ENCODE measurements at places on chromosomes 5 and 9.

DNA sequence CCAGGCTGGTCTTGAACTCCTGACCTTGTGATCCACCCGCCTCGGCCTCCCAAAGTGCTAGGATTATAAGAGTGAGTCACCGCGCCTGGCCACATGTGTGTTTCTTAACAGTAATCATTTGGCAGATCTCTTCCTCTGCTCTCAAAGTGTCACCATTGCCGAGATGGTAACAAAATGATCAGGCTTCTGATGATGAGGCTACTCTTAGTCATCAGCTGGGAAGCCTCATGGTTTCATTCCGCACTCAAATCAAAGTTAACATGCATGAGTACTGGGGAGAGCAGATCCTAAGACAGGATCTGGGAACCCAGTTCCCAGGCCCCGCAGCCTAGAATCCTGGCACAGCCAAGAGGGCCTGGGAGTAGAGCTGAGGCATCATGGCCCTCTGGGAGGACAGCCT lies 27.4 kb downstream of the BARHL1 start:
- no peak for DNase-seq

- no peak for DNase-seq
These were observed 121.6 kb downstream of the MEF2C start for GRCh38 chr5:88761269-88761850.

- DNase-seq, result no peak
These were observed 7.5 kb upstream of the RFK start for GRCh38 chr9:76401580-76402354.

DNA sequence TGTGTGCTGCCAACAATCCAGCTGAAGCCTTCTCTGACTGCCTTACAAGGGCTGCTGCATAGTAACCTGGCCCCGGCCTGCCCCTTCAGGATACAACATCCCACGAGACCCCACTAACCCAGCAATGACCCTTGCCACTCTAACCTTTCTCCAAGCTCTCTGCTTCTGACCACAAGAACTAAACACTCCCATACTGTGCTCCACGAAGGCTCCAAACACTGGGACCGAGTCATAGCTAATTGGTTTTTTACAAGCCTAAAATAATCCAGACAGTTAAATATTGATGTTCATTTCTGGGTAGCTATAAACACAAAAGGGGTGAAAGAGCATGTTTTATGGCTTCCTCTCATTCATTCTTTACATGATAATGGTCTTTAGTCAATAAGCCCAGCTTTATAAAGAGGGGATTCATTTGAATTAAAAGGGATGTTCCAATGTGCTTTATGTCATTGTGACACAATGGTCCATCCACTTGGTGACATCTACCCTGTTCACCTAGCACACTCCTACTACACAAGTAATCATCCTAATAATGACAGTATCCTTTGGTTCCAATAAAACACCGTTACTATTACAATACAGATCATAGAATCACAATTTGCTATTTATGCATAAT lies 16.2 kb upstream of the TLE4 start:
- DNase-seq, result no peak

DNA sequence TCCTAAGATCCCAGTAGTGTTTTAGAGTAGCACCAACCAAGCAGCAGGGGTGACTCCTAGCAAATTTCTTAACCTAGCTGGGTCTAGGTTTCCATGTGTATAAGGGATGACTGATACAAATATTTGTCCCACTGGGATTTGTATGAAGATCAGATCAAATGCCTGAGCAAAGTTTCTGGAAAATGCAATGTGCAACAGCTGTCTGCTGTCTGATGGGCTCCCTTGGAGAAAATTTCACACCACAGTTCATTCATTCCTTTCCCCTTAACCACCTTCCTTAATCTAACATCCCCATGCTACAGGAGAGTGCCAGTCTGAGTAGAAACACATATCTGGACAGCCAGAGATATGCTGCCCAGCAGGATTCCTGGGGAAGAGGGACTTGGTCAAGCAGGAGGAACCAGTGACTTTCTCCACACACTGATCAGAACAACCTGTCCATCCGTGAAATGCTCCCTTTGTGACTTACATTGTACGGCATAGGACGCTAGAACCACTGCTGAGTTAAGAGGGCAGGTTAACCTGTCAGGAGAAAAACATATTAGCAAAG lies 53.3 kb downstream of the PTPN3 start:
- no peak for DNase-seq

GRCh38 chr9:84235511-84235910 lies 105.0 kb downstream of the SLC28A3 start:
- no peak for DNase-seq

- DNase-seq, result no peak
These were observed 92.4 kb upstream of the ANXA1 start for GRCh38 chr9:73059247-73059646.

- DNase-seq, result no peak
These were observed 110.8 kb downstream of the PAPPA start for GRCh38 chr9:116264361-116264760.

- DNase-seq, result no peak
These were observed 82.2 kb upstream of the IL12B start for GRCh38 chr5:159412284-159413046.

GRCh38 chr5:131064669-131065371 lies 100.2 kb downstream of the HINT1 start:
- DNase-seq, result no peak

GRCh38 chr9:126320158-126320922 lies 6.3 kb upstream of the MVB12B start:
- no peak for DNase-seq

GRCh38 chr9:130936285-130937117 lies 2.5 kb downstream of the FIBCD1 start:
- DNase-seq, result peak; percentile 43

- no peak for DNase-seq
These were observed 47.1 kb downstream of the CDK5RAP2 start for GRCh38 chr9:120532891-120533290.

DNA sequence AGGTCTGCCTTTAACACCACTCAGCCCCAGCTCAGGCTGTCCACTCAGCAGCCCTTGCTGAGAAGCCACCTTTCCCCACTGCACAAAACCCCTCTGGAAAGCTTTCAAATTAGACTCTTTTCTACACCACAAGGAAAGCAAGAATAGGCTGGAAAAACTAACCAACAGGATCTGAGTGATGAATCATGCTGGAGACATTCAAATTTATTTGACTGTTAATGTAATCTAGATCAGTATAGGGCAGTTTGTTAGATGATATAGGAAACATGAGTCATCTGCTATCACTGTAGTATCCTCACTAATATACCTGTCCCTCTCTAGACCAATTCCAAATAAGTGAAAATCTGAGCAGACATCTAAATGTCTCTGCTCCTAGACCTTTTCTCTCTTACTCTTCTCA lies 127.8 kb upstream of the PAM start:
- no peak for DNase-seq

GRCh38 chr5:38453506-38453905 lies 102.9 kb downstream of the LIFR start:
- DNase-seq, result no peak

GRCh38 chr9:9305600-9305999 lies 1307.2 kb downstream of the PTPRD start:
- DNase-seq, result no peak

- DNase-seq, result no peak
These were observed 116.7 kb downstream of the ADAMTS2 start for GRCh38 chr5:179228341-179229121.

DNA sequence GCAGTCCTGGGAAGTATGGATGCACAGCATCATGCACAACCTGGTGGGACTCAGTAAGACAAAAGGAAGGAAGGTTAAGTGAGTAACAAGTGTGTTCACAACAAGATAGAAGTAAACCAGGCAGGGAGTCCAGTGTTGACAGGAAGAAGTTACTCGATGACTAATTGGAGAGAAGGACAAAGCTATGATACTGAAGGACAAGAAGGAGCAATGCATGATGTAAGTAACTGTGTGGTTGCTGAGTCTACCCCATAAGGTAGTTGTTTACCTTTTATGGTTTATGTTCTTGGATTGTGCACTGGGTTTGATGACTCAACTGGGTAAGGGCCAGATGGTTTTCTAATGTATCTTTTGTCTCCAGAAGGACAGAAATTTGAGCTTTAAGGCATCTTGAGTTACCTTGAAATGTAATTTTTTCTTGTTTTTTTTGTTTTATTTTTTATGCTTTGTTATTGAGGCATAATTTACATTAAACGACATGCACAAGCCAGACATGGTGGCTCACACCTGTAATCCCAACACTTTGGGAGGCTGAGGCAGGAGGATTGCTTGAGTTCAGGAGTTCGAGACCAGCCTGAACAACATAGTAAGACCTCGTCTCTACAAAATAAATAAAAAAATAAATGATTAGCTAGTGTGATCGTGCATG lies 89.2 kb upstream of the CAST start:
- DNase-seq, result peak; percentile 72

GRCh38 chr5:129973716-129974426 lies 69.6 kb downstream of the CHSY3 start:
- no peak for DNase-seq

DNA sequence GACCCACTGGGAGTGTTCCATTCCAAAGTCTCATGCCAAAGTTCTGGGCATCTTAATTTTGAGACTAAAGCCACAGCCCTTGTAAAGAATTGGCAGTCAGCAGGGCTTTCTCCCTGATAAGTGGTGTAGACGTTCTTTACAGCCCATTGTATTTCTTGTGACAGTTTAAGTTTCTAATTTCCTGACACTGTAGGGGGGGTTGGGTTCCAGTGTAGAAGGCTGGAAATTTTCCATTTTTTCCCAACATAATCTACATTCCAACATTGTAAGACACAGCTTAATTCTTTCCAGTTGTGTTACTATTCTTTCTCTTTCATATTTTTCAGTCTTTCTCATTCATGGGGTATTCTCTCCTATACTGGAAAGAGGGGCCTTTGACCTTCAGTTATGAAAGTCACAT lies 121.1 kb downstream of the FBXL7 start:
- DNase-seq, result no peak

GRCh38 chr5:99543841-99544240 lies 615.0 kb upstream of the CHD1 start:
- DNase-seq, result no peak

DNA sequence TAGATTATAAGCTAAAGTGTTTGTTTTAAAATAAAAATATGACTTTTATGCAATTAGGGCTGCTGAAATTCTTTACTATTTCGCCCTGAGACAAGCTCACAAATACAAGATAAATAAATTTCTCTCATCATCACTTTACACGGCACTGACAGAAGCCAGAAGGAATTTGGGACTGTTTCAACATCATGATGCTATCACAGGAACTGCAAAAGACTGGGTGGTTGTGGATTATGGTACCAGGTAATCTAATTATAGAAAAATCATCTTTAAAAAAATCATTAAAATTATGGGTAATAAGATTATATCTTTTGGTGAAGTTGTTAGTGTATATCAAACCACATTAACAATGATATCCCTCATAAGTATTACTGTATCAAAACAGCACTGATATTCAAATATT lies 95.0 kb downstream of the MAN2A1 start:
- DNase-seq, result no peak

DNA sequence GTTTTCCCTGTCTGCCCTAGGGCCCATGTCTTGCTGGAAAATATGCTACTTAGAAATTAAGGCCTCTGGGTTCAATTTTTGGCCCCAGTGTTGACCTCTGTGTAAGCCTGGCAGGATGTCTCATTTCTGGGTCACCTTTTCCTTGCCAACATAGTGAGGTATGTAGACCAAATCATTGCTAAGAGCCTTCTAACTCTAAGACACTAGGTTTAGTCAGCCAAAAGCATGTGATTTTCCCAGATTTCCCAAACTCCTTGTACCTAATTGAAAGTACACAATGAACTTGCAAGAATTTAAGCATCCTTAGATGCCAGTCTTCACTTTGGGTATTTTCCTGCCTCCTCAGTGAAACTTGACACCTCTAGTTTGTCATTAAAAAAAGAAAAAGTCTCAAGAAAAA lies 77.0 kb downstream of the GALNT10 start:
- DNase-seq, result no peak

DNA sequence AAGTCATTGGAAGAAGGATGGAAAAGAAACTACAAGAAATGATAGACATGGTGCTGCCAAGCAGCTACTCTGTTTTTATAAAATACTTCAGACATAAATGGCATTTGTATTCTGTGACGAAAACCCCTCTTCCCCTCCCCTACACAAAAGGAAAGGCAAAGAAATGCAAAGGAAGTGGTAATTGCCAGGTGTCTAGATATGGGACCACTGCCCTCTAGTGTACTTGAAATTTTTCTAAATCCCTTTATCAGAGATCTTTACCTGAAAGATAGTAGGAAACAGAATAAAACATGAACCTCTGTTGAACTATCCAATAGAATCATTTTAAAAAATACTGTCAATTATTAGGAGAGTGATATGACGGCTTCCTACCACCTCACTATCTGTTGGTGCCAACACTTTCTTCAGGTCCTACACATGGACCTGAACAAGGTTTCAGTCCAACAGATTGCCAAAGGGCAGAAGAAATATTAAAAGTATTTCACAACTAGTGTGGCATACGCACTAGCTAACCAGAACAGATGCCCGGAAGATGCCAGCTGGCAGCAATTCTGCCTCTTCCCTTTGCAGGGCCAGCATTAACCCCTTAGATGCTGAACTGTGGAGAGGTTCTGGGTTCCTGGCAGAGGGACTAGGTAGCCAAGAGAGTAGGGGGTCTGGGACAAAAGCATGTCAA lies 104.1 kb downstream of the TSSK1B start:
- DNase-seq, result peak; percentile 20

DNA sequence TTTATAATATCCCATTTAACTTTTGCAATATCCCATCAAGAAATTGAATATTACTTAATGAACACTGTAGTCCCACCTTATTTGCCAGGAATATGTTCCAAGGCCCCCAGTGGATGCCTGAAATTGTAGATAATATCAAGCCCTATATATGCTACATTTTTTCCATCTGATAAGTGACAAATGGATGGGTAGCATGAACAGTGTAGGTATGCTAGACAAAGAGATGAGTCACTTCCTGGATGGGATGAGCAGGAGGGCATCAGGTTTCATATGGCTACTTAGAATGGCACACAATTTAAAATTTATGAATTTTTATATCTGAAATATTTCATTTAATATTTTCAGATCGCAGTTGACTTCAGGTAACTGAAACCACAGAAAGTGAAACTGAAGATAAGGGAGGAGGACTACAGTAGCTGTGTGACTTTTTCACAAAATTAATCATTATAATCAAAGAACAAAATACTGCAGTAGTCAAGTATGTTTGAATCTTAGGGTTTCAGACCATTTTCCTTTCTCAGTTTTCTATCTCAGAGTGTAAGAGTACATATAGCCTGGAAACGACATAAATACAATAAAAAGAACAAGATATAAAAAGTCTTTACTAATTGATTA lies 636.4 kb upstream of the ARRDC3 start:
- DNase-seq, result no peak

GRCh38 chr5:67030289-67031056 lies 166.1 kb downstream of the CD180 start:
- no peak for DNase-seq

DNA sequence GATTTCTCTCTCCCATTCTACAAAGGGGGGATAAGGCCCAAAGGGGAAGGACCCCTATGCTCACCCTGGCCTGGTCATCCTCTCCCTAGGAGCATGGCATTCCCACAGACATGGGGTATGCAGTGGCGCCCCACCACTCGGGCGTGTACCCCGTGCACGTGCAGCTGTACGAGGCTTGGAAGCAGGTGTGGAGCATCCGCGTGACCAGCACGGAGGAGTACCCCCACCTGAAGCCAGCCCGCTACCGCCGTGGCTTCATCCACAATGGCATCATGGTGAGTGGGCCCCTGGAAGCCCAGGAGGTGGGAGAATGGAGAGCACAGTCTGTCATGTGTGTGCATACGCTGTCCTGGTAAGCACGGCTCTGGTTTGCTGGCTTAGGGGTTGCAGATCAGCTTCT lies 27.7 kb downstream of the NDST1 start:
- DNase-seq, result no peak

- peak; percentile 29 for DNase-seq
These were observed 9.3 kb downstream of the STOM start for GRCh38 chr9:121360601-121361374.

Measured in smooth muscle cell of the brain vasculature (primary cell).